ENCODE measurements at places on chromosomes 4 and X. TPM values are rescaled to one million over a fixed set of nuclear protein-coding genes. Genes with fewer than 3 reads are reported as not detected.

Gene ARSJ
- total RNA-seq = 0.89 TPM

Gene HOPX
- not detected for total RNA-seq

Gene TEC
- total RNA-seq = 0.25 TPM

Gene DCAF12L1
- 0.89 TPM for total RNA-seq

Gene PSAPL1
- total RNA-seq = not detected

Gene PDLIM3
- total RNA-seq = 3.2 TPM

Gene HTR2C
- total RNA-seq = 0.07 TPM

Gene TAF1
- total RNA-seq = 31.9 TPM

Gene PPEF2
- total RNA-seq = not detected

Gene RUFY3
- total RNA-seq = 98.8 TPM

Gene TMEM150C
- total RNA-seq = 8.9 TPM

Data from neural crest cell (in vitro differentiated cells).